CD8-positive, alpha-beta memory T cell (primary cell): ENCODE measurements at places on chromosomes 4 and X. TPM values are rescaled to one million over a fixed set of nuclear protein-coding genes. Genes with fewer than 3 reads are reported as not detected.

Gene TMSB15B
- 6.7 TPM for total RNA-seq

Gene ADH7
- total RNA-seq, result not detected

Gene TBX22
- not detected for total RNA-seq

Gene RELL1
- total RNA-seq, result 21.4 TPM

DNA sequence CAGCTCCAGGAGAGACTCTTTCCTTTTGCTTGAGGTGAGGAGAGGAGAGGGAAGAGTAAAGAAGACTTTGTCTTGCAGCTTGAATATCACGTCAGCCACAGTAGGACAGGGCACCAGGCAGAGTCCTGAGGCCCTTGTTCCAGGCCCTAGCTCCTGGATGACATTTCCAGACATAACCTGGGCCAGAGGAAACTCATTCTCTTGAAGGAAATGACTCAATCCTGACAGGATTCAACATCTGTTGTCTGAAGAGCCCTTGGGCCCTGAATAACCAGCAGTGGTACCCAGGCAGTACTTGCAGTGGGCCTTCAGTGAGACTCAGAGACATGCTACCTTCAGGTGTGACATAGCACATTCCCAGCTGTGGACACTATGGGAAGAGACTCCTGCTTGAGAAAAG lies 62.8 kb downstream of the FGF16 start:
- H3K36me3 ChIP-seq, result no peaks in the 10 kb centered on the region
- no peak overlapping the region for H3K4me3 ChIP-seq
- DNase-seq, result no peak
- H3K27ac ChIP-seq, result no peak overlapping the region

GRCh38 chr4:63316633-63317032 lies 1092.6 kb downstream of the TECRL start:
- H3K36me3 ChIP-seq, result no peaks in the 10 kb centered on the region
- no peak overlapping the region for H3K4me3 ChIP-seq
- DNase-seq, result no peak
- H3K27me3 ChIP-seq, result no peaks in the 10 kb centered on the region
- H3K27ac ChIP-seq, result no peak overlapping the region
- no peaks in the 10 kb centered on the region for H3K4me1 ChIP-seq

DNA sequence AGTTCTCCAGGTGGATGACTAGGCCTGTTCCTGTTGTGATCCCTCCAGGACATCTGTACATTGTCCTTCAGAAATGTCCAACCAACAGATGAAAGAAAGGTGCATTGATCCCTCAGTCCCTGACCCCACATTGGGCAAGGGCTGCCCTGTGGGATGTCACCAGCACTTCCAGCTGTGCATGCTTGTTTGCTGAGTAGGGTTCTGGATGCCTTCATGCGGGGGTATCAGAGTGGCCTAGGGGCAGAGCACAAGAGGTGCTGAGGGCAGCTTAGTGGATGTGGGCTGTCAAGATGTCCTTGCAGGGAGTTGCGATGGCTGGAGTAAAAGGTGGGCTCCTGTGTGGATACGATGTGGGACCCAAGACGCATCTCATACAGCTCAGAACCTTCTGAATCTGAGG lies 112.5 kb downstream of the PALLD start:
- H3K36me3 ChIP-seq, result no peaks in the 10 kb centered on the region
- no peak for DNase-seq
- H3K27ac ChIP-seq, result no peak overlapping the region
- no peaks in the 10 kb centered on the region for H3K4me1 ChIP-seq
- H3K27me3 ChIP-seq, result no peaks in the 10 kb centered on the region
- H3K4me3 ChIP-seq, result no peak overlapping the region

DNA sequence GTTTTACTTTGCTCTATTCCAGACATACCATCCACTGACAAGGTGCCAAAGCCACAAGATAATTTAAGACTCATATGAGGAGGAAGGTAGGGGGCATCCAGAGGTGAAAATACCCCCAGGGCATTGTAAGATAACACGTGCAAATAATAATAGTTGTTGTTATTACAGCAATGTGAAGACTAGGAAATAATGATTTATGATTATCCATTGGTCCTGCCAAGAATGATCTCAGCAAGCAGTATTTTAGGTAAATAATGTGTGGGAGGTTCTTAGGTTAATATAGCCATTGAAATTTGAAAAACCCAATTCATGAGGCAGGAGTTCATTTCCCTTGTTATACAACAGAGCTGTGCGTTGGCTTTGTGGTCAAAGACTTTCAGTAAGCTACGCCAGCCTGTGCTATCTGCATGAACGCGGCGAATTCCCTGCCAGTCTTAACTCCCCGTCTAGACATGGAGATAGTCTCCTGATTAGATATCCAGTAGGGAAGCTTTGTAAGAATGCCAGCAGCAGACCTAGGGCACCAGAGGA lies 47.2 kb upstream of the MXRA5 start:
- no peak overlapping the region for H3K27ac ChIP-seq
- no peak for DNase-seq
- H3K4me3 ChIP-seq, result no peak overlapping the region
- H3K4me1 ChIP-seq, result no peaks in the 10 kb centered on the region

- peaks cover 5% of the 10 kb centered on the region for H3K27me3 ChIP-seq
- no peaks in the 10 kb centered on the region for H3K4me1 ChIP-seq
- H3K4me3 ChIP-seq, result no peak overlapping the region
- H3K27ac ChIP-seq, result no peak overlapping the region
These were observed 24.7 kb downstream of the APBB2 start for GRCh38 chr4:41189666-41190065.

DNA sequence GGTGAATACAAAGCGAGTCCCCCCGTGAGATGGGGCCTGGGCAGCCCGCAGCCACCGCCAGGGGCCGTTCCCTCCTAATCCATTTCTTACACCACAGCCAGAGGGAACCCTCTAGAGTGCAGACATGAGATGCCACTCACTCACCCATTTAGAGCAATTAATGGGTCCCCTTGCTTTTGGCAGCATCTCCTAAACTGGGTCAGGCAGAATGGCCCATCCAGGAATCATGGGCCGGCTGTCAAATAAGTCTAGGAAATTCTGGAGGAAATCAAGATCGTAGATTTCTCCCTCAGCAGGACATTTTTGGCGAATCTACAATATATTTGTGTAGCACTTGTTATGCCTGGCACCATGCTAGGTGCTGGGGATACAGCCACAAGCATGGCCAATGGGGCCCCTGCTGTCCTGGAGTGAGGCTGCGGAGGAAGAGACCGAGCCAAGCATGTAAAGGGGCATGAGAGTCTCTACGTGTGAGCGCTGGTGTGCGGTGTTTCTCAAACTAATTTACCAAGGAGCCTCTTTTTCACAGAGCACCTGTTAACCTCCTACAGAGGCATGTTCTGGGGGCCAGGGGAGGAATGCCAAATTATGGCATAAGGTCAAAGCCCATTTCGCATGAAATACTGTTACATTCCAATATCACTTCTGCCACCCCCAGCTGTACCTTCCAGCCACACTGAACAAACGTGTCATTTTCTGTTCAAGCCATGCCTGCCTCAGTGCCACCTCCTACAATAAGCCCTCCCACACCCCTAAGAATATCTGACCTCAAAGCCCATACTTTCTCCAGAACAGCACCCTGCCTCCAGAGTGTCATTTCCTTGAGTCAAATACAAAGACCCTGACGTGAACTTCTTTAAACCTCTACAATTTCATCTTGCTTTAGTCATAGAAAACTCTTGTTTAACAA lies 28.1 kb upstream of the JAKMIP1 start:
- no peaks in the 10 kb centered on the region for H3K36me3 ChIP-seq

DNA sequence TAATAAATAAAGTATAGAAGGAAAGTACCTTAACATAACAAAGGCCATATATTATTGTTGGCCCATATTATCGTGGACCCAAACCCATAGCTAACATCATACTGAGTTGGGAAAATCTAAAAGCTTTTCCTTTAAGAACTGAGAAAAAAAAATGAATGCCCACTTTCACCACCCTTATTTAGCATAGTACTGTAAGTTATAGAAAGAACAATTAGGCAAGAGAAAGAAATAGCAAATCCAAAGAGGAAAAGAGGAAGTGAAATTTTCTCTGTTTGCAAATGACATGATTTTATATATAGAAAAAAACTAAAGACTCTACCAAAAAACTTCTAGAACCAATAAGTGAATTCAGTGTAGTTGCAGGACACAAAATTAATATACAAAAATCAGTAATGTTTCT lies 1854.6 kb downstream of the PCDH7 start:
- H3K4me1 ChIP-seq, result no peaks in the 10 kb centered on the region
- no peak overlapping the region for H3K27ac ChIP-seq
- no peaks in the 10 kb centered on the region for H3K27me3 ChIP-seq
- H3K36me3 ChIP-seq, result no peaks in the 10 kb centered on the region
- no peak for DNase-seq

GRCh38 chrX:119745283-119745848 lies 13.0 kb upstream of the SOWAHD start:
- H3K4me1 ChIP-seq, result no peaks in the 10 kb centered on the region
- H3K27ac ChIP-seq, result no peak overlapping the region
- no peak overlapping the region for H3K4me3 ChIP-seq
- no peak for DNase-seq
- H3K36me3 ChIP-seq, result no peaks in the 10 kb centered on the region

DNA sequence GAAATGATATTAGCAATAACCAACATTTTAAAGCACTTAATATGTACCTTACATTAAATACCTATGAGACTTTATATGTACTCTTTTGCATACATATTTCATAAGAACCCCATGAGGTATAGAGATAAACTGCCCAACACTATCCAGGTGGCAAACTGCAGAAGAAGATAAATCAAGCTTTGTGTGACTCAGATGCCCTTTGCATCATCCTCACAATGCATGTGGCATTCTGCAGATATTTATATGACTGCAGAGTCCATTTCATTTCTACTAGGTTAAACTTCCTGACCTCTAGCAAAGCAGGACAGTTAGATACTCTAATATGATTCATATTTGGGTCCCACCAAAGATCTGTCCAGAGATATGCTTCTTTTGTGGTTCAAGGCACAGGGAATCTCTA lies 85.6 kb upstream of the RASGEF1B start:
- no peak for DNase-seq
- peaks cover 9% of the 10 kb centered on the region for H3K4me1 ChIP-seq
- no peak overlapping the region for H3K4me3 ChIP-seq
- H3K36me3 ChIP-seq, result no peaks in the 10 kb centered on the region
- no peaks in the 10 kb centered on the region for H3K27me3 ChIP-seq

DNA sequence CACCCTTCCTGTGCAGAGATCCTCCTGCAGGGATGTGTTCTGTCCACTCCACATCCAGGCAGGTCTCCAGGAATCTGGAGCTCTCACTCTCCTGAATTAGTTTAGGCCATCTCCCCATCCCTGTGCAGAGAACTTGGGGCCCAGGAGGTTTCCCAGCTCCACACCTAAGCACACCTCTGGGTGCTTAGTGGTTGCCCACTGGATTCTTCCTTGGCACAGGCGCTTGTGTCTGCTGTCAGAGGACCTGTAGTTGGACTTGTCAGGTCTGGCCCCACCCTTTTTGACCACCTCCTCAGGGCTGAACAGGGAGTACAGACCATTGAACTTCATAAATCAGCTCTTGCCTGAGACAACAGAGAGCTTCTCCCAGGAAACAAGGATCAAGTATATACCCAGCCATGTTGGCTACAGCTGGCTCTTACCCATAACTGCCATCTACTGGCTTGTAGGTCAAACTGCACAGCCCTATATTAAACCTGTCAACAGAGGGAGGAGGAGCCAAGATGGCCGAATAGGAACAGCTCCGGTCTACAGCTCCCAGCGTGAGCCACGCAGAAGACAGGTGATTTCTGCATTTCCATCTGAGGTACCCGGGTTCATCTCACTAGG lies 275.5 kb downstream of the PPARGC1A start:
- no peaks in the 10 kb centered on the region for H3K27me3 ChIP-seq
- no peak overlapping the region for H3K4me3 ChIP-seq
- no peaks in the 10 kb centered on the region for H3K36me3 ChIP-seq
- no peak for DNase-seq

GRCh38 chrX:137427816-137428215 lies 138.1 kb upstream of the ZIC3 start:
- H3K4me3 ChIP-seq, result peak overlapping the region; percentile 28
- H3K27ac ChIP-seq, result no peak overlapping the region
- DNase-seq, result no peak
- no peaks in the 10 kb centered on the region for H3K36me3 ChIP-seq

DNA sequence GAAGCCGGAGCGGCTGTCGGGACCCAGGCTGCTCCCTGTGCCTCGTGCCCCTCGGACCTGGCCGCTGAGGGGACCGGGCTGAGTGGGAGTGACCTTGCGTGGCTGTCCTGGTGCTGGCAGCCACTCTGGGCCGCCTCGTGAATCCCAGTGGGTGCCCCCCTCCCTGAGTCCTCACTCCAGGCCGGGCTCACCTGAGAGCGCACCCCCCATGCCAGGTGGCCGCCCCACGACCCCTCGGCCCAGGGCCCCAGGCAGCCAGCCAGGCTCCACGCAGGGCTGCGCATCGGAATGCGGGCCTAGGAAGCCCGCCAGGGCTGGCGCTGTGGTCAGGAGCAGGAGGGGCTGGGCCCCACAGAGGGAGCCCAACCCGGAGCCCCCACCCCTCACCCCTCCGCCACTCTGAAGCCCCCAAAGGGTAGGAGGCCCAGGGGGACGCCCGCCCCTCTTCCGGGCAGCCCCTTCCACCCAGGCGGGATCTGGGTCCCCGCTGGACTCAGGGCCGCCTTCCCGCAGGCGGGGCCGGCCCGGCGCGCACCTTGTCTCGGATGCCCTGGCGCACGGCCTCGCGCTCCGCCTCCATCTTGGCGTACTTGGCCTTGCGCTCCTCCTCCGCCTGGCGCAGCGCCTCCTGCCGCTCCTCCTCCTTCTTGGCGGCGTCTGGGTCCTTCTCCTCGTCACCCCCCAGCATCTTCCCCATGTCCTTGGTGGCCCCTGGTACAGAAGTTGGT lies 33.9 kb downstream of the CPLX1 start:
- H3K36me3 ChIP-seq, result no peaks in the 10 kb centered on the region
- DNase-seq, result no peak
- H3K4me3 ChIP-seq, result peak overlapping the region; percentile 41
- peaks cover 20% of the 10 kb centered on the region for H3K4me1 ChIP-seq

- H3K4me3 ChIP-seq, result no peak overlapping the region
- no peak overlapping the region for H3K27ac ChIP-seq
- H3K4me1 ChIP-seq, result no peaks in the 10 kb centered on the region
These were observed 188.4 kb downstream of the SHROOM3 start for GRCh38 chr4:76623217-76624045.

DNA sequence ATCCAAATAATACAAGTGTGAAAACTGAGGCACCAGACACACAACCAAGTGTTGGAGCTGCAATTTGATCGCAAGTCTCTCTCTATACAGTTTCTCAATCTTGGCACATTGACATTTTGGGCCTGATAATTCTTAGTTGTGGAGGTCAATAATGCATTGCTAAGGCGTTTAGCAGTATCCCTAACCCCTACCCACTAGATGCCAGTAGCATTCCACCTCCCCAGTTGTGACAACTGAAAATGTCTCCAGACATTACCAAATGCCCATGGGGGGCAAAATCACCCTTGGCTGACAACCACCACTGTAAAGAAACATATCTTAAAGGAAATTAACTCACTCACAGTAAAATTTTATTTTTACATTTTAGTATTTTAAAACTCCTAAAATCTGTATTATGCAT lies 4.2 kb downstream of the NR3C2 start:
- H3K27me3 ChIP-seq, result no peaks in the 10 kb centered on the region
- no peaks in the 10 kb centered on the region for H3K36me3 ChIP-seq
- DNase-seq, result no peak
